ENCODE measurements at places on chromosomes 12 and 14. TPM values are rescaled to one million over a fixed set of nuclear protein-coding genes. Genes with fewer than 3 reads are reported as not detected.

Gene TBX5
- 10.7 TPM for total RNA-seq

GRCh38 chr12:99810718-99811593, 163.4 kb downstream of the GARIN6 start:
- no peak overlapping the region for H3K27ac ChIP-seq
- no peaks in the 10 kb centered on the region for H3K27me3 ChIP-seq
- no peaks in the 10 kb centered on the region for H3K36me3 ChIP-seq
- no peaks in the 10 kb centered on the region for H3K4me1 ChIP-seq

- peaks cover 35% of the 10 kb centered on the region for H3K4me1 ChIP-seq
- peaks cover 4% of the 10 kb centered on the region for H3K36me3 ChIP-seq
- no peaks in the 10 kb centered on the region for H3K27me3 ChIP-seq
- H3K27ac ChIP-seq: peak overlapping the region; percentile 82
Observed at GRCh38 chr12:50572287-50572686, 67.5 kb downstream of the DIP2B start.

Gene PLCZ1
- not detected for total RNA-seq

DNA sequence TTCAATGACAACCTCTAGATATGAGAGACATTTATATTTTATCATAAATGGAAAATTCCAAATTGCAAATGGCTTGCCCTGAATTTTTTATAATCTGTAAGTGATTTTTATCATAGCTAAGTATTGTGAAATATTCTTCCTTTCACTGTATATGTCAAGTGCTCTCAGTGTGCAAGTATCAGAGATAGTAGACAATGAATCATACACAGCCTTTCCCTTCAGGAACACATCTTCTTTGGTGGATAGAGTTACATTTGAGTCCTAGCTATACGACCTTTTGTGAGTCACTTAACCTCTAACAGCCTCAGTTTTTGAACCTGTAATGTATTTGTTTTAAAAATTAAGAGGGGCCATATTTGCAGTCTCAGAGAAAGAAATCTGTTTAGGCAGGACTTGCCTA, 350.7 kb upstream of the SEL1L start:
- H3K27ac ChIP-seq: no peak overlapping the region
- H3K4me3 ChIP-seq: no peak overlapping the region
- no peak for DNase-seq
- H3K4me1 ChIP-seq: no peaks in the 10 kb centered on the region
- H3K36me3 ChIP-seq: no peaks in the 10 kb centered on the region

Gene B4GALNT1
- total RNA-seq: 5.9 TPM

Gene SPATS2
- total RNA-seq: 32.0 TPM

DNA sequence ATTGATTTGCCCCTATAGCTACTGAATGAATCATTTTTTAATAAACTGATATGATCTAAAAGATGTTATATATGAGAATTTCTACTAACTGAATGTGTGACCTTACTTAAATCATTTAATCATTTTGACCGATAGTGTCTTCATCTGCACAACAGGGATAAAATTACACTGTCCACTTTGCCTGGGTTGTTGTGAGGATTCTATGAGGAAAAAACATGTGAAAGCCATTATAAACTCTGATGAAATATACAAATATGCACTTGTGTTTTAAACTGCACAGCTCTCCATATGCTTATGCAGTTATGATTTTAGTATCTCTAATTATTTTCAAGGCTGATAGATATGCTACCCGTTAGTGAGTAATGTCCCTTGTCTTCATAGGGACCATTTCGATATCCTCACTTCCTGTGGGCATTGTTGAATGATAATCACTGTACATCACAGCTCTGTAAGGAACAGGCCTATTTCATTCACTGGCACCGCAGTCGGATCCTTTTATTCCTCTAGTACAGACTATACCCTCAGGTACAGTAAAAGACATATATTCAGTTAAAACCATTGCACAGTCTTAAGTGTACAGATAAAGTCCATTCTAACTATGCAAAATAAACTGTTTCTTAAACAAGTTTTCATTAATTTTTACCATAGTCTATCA, 88.7 kb upstream of the RAP1B start:
- H3K36me3 ChIP-seq: no peaks in the 10 kb centered on the region
- no peak for DNase-seq
- no peaks in the 10 kb centered on the region for H3K27me3 ChIP-seq
- peaks cover 12% of the 10 kb centered on the region for H3K4me1 ChIP-seq

GRCh38 chr12:122523280-122523679, 3.5 kb downstream of the RSRC2 start:
- peaks cover 35% of the 10 kb centered on the region for H3K36me3 ChIP-seq
- DNase-seq: no peak
- H3K4me1 ChIP-seq: peaks cover 22% of the 10 kb centered on the region
- peak overlapping the region; percentile 95 for H3K4me3 ChIP-seq

Gene CINP
- 29.5 TPM for total RNA-seq

Gene CLEC2A
- total RNA-seq: not detected

GRCh38 chr12:64461634-64462414, 9.9 kb downstream of the TBK1 start:
- H3K27me3 ChIP-seq: no peaks in the 10 kb centered on the region
- H3K4me1 ChIP-seq: peaks cover 8% of the 10 kb centered on the region
- peaks cover 30% of the 10 kb centered on the region for H3K36me3 ChIP-seq
- DNase-seq: no peak

Gene LRFN5
- 4.6 TPM for total RNA-seq

DNA sequence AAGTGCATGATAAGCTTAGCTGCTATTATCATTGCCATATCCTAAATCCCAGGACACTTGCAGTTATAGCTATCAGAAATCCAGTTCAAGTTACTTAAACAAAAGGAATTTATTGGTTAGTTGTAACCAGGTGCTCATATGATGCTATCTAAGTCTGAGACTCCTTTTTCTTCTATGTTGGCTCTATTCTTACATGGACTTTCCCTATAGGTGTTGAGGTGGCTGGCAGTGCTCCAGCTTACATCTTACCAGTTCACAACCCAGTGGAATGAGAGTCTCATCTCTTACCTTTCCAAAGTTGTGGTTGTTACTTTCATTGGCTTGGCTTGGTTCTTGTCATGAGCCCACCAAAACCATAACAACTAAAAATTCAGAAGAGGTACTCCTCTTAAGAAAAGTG, 94.6 kb downstream of the DACT1 start:
- H3K4me3 ChIP-seq: no peak overlapping the region
- H3K36me3 ChIP-seq: no peaks in the 10 kb centered on the region
- H3K27me3 ChIP-seq: peaks cover 7% of the 10 kb centered on the region
- H3K4me1 ChIP-seq: peaks cover 7% of the 10 kb centered on the region
- H3K27ac ChIP-seq: no peak overlapping the region

Gene BDKRB1
- total RNA-seq: 0.62 TPM

GRCh38 chr14:26548406-26548805, 49.4 kb downstream of the NOVA1 start:
- DNase-seq: no peak
- no peak overlapping the region for H3K4me3 ChIP-seq
- no peaks in the 10 kb centered on the region for H3K27me3 ChIP-seq
- H3K36me3 ChIP-seq: peaks cover 2% of the 10 kb centered on the region
- no peaks in the 10 kb centered on the region for H3K4me1 ChIP-seq

DNA sequence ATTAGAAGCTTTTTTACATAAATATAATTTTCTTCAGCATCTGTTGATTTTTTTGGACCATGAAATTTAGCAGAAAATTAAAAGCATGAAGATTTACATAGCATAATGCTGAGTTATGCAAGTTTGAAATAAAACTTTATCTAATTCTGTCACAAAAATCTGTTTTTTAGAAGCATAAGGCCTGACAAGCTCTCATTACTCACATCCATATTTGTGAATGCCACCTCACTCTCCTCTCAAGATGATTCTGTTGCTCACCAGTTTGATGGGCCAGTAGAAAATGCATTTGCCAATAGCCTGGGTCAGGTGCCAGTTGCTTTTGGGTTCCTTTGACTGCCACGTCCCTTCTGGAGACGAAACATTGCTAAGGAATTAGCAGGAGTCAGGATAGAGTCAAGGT, 181.5 kb upstream of the ATP2B1 start:
- H3K4me1 ChIP-seq: peaks cover 20% of the 10 kb centered on the region
- no peaks in the 10 kb centered on the region for H3K36me3 ChIP-seq
- H3K4me3 ChIP-seq: no peak overlapping the region
- no peak for DNase-seq
- no peaks in the 10 kb centered on the region for H3K27me3 ChIP-seq

DNA sequence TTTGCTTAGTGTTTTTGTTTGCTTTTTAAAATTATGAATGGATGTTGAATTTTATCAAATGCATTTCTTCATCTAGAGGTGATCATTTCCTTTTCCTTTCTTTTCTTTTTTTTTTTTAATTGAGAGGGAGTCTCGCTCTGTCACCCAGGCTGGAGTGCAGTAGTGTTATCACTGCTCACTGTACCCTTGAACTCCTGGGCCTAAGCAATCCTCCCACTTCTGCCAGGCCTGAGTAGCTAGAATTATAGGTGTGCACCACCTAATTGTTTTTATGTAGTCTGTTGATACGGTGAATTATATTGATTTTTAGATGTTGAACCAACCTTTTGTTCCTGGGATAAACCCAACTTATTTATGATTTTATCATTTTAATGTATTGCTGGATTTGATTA, 1.5 kb upstream of the CDKL1 start:
- H3K27ac ChIP-seq: no peak overlapping the region
- H3K36me3 ChIP-seq: peaks cover 4% of the 10 kb centered on the region
- DNase-seq: no peak
- H3K27me3 ChIP-seq: peaks cover 10% of the 10 kb centered on the region
- peaks cover 30% of the 10 kb centered on the region for H3K4me1 ChIP-seq

- H3K4me1 ChIP-seq: peaks cover 10% of the 10 kb centered on the region
- H3K36me3 ChIP-seq: no peaks in the 10 kb centered on the region
- no peaks in the 10 kb centered on the region for H3K27me3 ChIP-seq
- no peak for DNase-seq
- no peak overlapping the region for H3K4me3 ChIP-seq
Observed at GRCh38 chr14:35201066-35201465, 78.7 kb downstream of the PRORP start.

DNA sequence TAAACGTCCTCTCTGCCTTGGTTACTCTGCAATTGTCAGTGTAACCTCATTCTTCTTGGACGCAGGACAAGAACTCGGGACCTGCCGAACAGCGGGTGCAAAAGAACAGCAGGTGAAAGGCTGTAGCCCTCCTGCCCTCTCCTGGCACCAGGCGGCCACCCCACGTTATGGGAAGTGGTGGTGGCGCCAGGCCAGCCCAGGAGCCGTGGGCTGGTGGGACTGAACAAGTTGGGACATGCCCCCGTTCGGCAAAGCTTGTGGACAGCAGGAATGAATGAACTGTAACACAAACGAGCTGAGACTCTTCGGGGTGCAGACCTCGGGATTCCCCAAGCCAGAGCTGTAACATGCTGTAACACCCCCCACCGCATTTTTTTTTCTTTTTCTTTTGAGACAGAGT, 6.6 kb upstream of the M6PR start:
- no peak for DNase-seq
- no peaks in the 10 kb centered on the region for H3K27me3 ChIP-seq
- no peak overlapping the region for H3K4me3 ChIP-seq
- H3K27ac ChIP-seq: no peak overlapping the region

GRCh38 chr12:96045566-96045965, 10.2 kb upstream of the LTA4H start:
- no peak for DNase-seq
- H3K27me3 ChIP-seq: peaks cover 3% of the 10 kb centered on the region
- H3K27ac ChIP-seq: no peak overlapping the region
- peaks cover 20% of the 10 kb centered on the region for H3K4me1 ChIP-seq

Gene SYT10
- 1.6 TPM for total RNA-seq

Gene RIN3
- total RNA-seq: 11.3 TPM

DNA sequence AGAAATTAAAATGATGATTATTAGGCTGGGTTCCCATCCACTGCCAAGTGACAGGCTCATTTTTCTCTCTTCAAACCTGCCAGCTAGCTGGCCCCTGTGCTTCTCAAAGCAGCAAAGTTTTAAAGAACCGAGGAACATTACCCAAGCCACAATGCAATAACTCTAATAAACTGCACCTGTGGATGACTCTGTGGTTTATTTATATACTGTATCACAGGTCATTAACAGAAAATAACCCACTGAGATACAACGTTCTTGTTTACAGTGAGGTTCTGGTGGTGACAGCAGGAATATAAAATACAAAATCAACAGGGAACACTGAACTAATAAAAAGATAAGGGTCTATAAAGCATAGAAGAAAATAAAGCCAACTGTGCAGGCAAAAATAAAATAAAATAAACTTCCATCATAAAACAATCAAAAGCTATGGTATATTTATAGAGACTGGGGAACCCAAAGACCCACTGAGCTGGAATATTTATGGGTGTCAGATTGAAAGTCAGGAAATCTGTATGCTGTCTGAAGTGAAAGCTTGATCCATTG, 472.9 kb downstream of the NOVA1 start:
- no peaks in the 10 kb centered on the region for H3K36me3 ChIP-seq
- no peak for DNase-seq
- H3K4me1 ChIP-seq: peaks cover 4% of the 10 kb centered on the region
- no peaks in the 10 kb centered on the region for H3K27me3 ChIP-seq

DNA sequence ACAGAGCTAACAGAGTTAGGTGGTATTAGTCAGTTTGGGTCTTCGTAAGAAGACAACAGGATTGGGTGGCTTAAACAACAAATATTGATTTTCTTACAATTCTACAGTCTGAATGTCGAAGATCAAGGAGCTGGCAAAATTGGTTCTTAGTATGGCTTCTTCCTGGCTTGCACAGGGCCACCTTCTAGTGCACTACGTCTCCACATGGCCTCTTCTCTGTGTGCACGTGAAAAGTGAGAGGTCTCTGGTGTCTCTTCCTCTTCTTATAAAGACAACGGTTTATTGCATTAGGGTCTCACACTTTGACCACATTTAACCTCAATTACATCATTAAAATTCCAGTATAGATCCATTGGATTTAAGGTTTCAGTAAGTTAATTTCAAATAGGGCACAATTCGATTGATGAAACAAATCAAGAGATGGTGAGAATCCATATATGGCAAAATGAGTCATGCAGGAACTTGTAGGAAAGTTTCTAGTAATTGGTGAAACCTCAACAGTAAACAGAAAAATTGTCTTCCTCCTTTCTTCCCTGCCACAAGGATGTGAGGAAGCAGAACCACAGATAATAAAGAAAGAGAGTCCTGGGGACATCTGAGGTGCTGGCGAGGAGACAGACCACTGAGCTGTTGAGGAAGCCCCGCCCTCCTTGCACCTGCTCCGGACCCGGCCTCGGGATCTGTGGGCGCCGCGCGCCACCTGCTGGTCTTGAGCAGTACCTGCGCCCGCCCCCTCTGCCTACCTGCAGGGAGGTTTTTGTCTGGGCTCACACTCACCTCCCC, 846.7 kb downstream of the TMEM121 start:
- H3K27me3 ChIP-seq: no peaks in the 10 kb centered on the region
- no peak overlapping the region for H3K27ac ChIP-seq
- H3K4me3 ChIP-seq: no peak overlapping the region
- no peaks in the 10 kb centered on the region for H3K4me1 ChIP-seq
- no peak for DNase-seq

Gene P2RX2
- 2.8 TPM for total RNA-seq

DNA sequence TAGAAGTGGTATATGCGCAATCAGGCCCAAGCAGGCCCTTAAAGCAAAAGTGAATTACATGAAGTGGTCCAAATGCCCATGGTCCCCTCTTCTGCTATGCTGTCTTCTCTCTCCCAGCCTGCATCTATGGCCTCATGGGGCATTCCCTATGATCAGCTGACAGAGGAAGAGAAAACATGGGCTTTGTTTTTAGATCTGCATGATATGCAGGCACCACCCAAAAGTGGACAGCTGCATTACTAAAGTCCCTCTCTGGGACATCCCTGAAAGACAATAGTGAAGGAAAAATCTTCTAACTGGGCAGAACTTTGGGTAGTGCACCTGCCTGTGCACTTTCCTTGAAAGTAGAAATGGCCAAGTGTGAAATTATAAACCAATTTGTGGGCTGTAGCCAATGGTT, 145.2 kb upstream of the ARID2 start:
- H3K27ac ChIP-seq: no peak overlapping the region
- H3K36me3 ChIP-seq: no peaks in the 10 kb centered on the region
- no peaks in the 10 kb centered on the region for H3K27me3 ChIP-seq
- no peak overlapping the region for H3K4me3 ChIP-seq
- no peak for DNase-seq

Gene MMP17
- 26.8 TPM for total RNA-seq
